ENCODE measurements at places on chromosomes 16 and 17.

GRCh38 chr16:73796241-73796640 lies 500.4 kb upstream of the PSMD7 start:
- no peak for DNase-seq

DNA sequence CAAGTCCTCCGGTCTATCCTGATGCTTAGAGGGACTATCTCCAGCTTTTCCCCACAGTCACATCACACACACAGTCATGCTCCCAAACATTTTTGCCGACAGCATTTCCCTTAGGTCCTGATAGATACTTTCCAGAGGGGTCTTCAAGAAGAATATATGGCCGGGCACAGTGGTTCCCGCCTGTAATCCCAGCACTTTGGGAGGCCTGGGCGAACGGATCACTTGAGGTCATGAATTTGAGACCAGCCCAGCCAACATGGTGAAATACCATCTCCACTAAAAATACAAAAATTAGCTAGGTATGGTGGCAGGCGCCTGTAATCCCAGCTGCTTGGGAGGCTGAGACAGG lies 4.3 kb upstream of the GIP start:
- DNase-seq, result no peak

GRCh38 chr16:57469046-57469445 lies 6.6 kb downstream of the POLR2C start:
- DNase-seq, result no peak

DNA sequence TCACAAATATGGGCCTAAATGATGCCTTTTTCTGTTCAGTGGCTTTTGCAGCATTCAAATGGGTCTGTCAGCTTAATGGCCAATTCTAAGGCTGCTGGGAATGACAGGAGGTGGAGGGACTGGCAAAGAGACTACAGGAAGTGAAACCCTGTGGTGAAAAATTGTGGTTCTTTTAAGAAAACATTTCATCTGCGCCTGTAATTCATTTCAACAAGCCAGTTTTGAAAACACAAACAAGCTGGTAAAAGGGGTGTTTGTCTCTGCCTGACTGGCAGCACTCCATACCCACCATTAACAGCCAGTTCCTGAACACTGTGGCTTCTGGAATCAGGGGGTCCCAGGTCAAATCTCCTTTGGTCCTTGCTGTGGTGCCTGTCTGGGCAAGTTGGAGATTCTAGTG lies 3.6 kb upstream of the KDM8 start:
- DNase-seq, result no peak

DNA sequence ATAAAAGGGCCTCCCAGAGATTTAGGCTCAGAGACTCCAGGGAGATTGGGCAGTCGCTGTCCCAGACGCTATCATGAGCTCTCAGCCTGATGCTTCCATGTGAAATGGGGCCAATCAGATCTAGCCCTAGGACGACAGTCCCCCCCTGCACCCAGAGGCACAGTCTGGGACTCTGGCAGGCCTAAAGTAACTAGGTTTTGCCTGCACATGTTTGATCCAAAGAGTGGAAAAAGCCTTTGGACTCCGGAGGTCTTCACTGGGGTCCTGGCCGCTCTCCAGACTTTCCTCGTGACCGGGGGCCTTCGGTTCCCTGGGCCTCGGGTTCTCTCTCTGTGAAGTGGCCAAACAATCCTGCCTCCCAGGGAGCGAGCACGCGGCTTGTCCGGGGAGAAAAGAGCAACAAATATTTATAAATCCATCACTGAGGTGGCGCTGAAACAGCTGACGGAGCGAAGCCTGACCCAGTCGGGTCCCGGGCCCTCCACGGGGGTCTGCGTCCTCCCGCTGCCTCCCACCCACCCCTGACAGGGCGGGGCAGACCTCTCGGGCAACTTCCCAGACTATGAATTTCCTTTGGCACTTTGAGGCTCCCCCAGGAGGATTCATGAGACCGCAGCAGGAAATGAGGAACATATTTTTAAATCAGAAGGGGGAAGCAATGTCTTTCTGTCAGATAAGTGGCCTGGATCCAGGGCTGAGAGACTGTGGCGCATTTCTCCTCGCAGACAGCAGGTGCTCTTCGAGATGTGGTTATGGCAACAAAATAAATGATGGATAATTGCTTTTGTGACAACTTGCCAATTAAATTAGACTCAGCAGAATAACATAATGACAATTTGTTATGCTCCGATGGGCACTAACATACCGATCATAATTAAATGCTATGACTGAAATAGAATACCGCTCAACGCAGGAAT lies 38.9 kb downstream of the MRPS23 start:
- DNase-seq, result no peak

GRCh38 chr17:81870131-81870980 lies 781 bp downstream of the ARHGDIA start:
- no peak for DNase-seq

- no peak for DNase-seq
These were observed 66.4 kb downstream of the PRMT7 start for GRCh38 chr16:68377221-68377620.

DNA sequence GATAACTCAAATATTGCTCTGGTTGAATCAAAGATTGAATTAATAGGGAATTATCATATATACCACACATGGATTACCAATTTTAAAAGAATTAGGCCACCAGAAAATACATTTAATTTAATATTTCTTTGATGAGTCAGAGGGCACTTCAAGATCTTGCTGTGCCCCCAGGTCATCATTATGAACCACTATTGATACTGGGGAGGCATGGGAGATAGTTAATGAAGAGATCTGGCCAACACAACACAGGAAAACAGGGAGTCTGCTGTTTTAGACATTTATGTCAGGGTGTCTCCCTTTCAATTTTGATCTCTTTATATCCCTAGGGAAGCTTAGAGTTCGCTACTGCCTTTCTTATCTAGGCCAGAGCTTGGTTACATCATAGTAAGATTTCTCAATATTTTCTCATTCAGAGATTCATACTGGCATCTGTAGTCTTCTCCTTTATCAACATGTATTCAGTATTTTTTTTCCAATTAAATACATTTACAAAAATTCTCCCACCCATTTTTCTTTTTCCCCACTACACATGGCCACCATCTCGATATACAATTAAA lies 158.3 kb upstream of the ZFHX3 start:
- DNase-seq, result no peak

- DNase-seq, result no peak
These were observed 53.7 kb downstream of the NFAT5 start for GRCh38 chr16:69619514-69619913.

DNA sequence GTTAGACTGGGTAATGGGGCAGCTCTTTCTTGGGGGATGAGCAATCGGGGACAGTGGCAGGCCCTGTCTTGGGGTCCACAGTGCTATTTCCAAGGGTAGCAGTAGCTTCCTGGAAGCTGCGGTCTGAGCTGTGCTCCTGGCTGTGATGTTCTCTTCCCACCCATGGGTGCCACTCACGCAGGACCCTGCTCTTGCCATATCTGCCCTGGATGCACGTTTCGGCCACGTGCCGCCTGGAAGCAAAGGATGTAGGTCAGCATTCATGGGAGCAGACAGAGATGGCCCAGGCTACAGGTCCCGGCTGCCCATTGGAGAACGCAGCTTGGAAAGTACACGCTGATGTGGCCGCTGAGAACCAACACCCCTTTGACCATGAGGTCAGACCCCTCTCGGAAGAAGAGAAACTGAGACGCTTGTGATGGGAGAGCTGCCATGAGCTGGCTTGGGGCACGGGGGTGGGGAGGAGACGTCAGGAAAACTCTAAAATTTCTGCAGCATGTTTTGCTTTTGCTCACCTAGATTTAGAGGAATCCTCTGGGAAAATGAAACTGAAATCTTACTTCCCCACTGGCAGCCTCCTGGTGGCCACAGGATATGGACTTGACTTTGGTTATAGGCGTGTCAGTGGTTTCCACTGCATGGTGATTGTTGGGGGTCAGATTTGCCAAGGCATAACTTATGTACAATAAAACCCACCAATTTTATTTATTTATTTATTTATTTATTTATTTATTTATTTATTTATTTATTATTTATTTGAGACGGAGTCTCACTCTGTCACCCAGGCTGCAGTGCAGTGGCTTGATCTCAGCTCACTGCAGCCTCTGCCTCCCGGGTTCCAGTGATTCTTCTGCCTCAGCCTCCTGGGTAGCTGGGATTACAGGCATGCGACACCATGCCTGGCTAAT lies 36.2 kb upstream of the IRF8 start:
- no peak for DNase-seq

DNA sequence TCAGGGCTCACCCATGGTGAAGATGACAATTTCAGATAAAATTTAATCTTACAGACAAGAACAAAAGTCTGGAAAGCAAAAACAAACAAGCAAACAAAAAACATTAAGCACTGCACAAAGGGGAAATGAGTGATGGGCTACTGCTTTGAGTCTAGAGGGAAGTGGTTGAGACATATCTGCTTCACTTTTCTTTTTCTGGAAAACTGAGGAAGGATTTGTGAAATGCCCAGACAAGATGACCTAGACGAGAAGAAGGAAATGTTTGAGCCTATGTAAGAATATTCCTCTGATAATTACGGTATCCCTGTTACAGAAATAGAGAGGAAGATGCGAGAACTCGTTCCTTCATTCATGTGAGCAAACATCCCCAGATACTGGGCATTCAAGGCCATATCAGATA lies 11.5 kb upstream of the HYDIN start:
- DNase-seq, result no peak

DNA sequence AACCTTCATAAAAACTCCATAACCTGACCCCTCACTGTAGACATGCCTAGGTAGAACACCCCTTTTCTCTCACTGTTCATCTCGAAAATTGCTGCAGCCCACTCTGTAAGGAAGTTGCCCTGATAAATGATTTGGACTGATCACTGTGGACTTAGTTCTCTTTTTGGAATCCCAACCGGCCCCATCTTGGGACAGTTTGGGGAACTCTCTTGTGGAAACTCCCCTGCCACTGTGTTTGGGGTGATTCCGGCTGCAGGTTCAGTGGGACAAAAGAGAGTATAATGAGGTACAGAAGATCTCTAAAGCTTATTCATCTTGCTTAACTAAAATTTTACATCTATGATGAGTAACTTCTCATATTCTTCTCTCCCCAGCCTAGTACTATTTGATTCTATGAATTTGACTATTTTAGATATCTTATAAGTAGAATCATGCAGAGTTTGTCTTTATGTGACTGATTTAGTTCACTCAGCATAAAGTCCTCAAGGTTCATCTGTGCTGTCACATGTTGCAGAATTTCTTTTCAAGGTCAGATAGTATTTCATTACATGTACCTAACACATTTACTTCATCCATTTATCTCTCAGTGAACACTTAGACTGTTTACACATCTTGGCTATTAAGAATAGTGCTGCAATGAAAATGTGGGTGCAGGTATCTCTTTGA lies 84.9 kb downstream of the ABCA8 start:
- DNase-seq, result no peak

DNA sequence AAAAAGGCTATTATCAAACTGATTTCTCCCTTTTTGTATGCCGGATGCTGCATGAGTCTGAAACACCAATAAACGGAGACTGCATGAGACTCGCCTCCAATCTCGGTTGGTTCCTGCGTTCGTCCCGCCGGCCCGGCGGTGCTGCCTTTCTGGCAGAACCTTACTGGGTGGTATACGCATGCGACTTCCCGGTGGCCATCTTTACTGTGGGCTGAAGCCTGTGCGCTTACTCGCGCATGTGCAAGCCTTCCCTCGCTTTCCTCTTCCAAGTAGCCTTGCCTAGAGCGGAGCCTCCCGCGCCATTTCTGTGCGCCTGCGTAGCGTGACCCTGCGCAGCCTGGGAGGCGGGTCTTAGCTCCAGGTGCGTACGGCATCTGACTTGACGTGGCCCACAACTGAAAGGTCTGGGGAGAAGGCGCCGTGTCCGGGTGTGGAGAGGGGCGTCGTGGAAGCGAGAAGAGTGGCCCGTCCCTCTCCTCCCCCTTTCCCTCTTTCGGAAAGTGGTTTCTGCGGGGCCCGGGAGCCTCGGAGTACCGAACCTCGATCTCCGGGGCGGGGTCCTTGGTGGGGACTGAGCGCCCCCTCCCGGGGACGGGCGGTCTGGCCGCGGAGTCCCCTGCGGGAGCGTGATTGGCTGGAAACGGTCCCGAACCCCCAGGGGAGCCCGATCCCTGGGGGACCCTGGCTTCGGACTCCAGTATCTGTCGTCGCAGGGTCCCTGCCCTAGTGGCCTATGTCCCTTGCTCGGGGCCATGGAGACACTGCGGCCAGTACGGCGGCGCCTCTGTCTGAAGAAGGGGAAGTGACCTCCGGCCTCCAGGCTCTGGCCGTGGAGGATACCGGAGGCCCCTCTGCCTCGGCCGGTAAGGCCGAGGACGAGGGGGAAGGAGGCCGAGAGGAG lies at the start of gene PAGR1:
TSS of gene PAGR1 (plus strand) at position 360 of the 901 bp plus-strand sequence. CDS start at position 734, 374 bp downstream.
- peak; percentile 94 for DNase-seq

All from HuH-7.5 (cell line).